ENCODE measurements at places on chromosomes 11 and 22. TPM values are rescaled to one million over a fixed set of nuclear protein-coding genes. Genes with fewer than 3 reads are reported as not detected.

DNA sequence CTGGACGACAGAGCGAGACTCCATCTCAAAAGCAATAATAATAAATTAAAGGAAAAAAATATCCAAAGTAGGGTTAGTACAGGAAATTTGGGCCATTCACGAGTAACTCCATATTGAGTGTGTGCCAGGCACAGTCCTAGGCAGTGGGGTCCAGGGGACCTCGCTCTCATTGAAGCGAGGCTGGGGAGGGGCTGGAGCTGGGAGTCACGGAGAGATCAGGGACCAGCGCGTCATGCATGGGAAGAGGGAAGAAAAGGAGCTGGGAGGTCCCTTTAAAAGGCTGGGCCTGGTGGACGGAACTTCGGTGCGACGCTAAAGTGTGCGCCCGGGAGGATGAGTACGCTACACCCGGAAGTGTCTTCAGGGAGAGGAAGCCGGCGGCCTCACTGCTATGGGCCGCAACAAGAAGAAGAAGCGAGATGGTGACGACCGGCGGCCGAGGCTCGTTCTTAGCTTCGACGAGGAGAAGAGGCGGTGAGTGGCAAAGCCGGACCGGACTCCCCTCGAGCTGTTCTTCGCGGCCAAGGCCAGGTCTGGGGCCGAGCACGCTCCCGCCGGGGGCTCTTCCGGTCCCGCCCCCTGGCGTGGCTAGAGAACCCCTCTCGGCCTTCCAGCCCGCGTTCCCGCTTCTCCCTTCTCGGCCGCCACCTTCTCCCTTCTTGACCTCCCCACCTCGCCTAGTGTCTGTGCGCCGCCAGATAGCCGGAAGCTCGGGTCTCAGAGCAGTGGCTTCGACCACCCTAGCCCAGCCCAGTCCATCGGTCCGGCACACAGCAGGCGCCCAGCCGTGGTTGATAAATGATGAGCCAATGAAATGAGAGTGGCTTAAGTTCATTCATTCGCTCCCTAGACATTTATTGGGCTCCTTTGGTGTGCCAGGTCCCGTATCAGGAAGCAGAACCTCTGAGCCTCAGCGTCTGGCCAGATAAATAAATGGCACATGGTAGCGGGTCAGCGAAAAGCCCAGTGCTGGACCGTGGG, at the start of gene NOL12:
Gene NOL12, plus strand, starts transcription at position 342 of the 981 bp plus-strand sequence. Its CDS starts 50 bp downstream, at position 392.
- DNase-seq: peak; percentile 88

DNA sequence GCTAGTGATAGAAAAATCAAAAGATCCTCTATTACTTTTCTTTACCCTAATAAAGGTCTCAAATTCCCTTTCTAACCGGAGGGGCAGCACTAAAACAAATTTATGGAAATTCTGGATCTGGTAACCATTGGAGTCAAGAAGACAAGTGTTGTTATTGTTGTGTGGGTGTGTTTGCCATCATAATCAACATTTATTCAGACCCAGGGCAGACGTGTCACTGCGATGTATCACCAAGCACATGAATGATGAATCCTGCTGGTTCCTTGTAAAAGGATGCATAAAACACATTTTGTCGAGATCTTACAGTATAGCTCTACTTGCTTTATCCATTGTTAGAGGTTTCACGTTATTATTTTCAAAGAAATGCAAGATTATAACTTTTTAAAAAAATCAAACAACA, 12.1 kb upstream of the FJX1 start:
- no peak for DNase-seq

The PRR33 gene
- total RNA-seq: not detected

The PMM1 gene
- total RNA-seq: 46.0 TPM

GRCh38 chr11:128603003-128603696, 15.8 kb upstream of the ETS1 start:
- no peak for DNase-seq

The PPARA gene
- total RNA-seq: 22.3 TPM

DNA sequence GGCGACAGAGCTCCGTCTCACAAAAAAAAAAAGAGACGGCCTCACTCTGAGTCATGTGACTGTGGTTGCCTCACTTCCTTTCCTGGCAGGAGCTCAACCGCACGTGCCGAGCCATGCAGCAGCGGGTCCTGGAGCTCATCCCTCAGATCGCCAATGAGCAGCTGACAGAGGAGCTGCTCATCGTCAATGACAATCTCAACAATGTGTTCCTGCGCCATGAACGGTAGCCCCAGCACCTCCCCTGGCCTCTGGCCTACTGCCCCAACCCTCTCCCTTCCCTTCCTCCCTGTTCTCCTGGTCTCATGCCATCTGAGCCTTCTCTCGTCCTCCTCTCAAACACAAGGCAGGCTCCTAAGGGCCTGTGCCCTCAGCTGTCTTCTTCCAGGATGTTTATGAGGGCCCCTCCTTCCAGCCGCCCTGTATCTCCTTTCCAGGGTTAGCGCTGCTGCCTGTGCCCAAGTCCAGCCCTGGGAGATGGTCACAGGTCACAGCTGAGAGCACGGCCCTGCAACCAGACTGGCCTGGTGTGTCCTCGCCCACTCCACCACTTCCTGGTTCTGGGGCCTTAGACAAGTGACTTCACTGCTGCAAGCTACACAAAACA, 30.7 kb downstream of the TOM1 start:
- peak; percentile 87 for DNase-seq

DNA sequence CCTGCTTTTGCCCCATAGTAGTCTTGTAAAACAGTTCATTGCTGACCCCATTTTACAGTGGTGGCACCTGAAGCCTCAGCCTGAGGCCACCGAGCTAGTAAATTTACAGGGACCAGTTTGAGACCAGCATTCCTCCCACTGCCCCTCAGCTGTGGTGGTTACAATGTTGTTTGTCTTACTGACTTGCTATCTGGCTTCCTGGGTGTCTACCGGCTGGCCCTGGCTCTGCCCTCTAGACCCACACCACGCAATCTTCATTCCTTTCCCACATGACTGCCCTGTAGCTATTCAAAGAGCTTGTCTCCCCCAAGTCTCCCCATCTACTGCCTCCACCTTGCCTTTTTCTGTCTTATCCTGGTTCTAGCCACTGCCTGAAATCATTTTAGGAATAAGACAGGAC, 20.8 kb downstream of the PIK3IP1 start:
- no peak for DNase-seq

- DNase-seq: no peak
These were observed 342.5 kb downstream of the LRRC4C start for GRCh38 chr11:41116970-41117369.

- DNase-seq: no peak
These were observed 98.6 kb downstream of the TENM4 start for GRCh38 chr11:79342236-79342635.

- DNase-seq: no peak
These were observed 17.8 kb upstream of the RAPSN start for GRCh38 chr11:47466701-47467250.

- peak; percentile 51 for DNase-seq
These were observed 4.5 kb downstream of the TMPRSS4 start for GRCh38 chr11:118081241-118081958.

The OR51B2 gene
- not detected for total RNA-seq

DNA sequence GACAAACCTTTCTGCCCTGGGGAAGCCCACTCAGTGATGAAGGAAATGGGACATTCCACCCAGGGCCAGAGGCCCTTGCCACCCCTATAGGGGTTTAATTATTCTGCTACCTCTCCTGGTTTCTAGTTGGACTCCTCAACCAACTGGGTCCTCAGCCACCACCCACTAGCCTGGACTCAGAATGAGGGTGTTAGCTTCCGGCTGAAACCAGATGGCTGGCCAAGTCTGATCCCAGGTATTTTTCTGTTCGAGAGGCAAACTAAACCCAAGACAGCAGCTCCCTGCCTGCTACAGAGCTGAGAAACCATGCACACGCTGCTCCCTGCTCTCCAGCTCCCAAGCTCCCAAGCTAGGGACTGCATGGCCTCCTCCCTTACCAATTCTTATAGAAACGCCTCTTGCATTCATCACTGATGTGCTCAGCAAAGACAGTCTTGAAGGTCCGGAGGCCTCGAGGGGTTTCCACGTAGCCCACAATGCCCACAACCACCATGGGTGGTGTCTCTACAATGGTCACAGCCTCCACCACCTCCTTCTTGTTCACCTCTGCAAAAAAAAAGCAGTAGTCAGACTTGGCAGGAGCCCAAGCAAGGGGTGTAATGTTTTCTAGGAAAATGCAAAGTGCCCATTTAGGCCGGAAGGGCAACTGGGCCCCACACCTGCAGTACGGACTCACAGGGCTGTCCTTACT, 2.2 kb downstream of the RPL3 start:
- no peak for DNase-seq

The ANO3 gene
- 0.31 TPM for total RNA-seq

GRCh38 chr22:43222262-43222661, 35.3 kb upstream of the TTLL12 start:
- no peak for DNase-seq

DNA sequence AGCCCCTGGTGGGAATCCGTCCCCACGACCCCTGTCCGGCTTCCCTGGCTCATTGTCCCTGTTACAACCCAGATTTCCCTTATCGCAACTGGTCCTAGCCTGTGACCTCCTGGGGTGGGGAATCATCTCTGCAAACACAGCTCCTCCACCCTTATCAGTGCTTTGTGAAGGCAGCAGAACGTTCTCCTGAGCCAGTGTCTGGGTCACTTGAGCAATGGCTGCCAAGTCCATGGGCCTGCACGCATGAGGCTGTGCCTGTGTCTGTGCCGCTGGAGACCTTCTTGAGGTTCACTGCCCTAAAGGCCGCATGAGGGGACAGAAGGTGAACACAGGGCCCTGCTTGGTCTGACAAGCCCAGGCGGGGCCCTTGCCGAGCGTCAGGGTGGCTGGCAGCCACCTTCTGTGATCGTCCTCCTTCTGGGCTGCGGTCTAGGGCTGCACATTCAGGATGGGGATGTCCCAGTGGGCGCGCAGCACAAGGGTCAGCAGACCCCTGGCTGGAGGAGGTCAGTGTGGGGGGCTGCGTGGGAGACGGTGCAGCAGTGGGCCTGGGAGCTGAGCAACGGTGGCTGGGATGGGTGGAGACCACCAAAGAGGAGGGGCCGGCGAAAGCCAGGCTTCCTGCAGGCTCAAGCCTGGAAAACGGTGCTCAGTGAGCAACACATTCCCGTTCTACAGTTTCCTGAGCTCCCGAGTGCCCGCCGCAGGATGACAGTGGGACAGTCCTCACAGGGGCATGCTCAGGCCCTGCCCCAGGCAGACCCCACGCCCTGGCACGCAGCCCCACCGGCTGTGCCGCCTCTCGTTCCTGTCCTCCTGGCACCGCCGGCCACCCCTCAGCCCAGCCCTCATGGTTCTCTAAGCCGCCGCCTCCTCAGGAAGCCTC, 74.1 kb downstream of the CDKN1C start:
- no peak for DNase-seq

DNA sequence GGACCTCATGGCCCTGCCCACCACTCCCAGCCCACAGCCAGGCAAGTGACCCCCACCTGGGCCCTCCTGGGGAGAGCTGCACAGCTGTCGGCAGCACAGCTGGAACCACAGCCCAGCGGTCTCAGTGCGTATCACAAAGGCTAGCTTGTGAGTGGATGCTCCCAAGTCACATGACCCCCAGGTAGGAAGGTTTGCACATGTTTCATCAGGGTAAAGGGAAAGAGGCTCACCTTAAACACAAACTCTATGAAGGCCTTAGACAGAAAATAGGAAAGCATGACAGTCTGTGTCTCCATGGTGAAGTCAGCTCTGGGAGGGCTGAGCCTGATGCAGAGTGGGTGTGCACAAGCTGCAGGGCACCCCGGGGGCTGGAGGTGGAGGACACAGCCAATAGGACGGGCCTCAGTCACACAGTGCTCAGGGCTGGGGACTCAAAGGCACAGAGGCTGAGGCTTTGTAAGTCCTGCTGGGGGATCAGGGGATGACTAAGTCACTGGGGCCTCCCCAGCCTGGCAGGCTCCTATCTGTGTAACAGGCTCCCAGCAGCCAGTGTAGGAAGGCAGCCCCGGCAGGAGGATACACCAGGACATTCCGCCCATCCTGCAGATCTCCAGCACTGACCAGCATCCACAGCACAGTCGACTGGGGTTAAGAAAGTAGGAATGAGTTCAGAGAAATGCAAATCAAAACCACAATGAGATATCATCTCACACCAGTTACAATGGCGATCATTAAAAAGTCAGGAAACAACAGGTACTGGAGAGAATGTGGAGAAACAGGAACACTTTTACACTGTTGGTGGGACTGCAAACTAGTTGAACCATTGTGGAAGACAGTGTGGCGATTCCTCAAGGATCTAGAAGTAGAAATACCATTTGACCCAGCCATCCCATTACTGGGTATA, 22.0 kb downstream of the CELSR1 start:
- no peak for DNase-seq

DNA sequence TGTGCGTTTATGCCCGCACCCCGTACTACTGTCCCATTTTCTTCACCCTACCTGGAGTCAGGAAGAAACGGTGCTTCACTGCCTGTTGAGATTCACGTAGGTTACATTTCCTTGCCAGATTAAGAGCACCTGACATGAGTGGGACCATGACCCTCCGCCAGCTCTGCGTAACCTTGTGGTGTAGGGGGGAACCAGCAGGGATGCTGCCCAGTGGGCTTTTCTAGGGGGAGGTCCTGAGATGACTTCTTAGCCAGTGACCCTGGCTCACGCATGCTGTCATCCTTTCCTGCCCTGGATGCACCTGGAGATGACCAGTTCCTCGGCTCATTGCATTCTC, 967 bp upstream of the ARVCF start:
- DNase-seq: no peak

DNA sequence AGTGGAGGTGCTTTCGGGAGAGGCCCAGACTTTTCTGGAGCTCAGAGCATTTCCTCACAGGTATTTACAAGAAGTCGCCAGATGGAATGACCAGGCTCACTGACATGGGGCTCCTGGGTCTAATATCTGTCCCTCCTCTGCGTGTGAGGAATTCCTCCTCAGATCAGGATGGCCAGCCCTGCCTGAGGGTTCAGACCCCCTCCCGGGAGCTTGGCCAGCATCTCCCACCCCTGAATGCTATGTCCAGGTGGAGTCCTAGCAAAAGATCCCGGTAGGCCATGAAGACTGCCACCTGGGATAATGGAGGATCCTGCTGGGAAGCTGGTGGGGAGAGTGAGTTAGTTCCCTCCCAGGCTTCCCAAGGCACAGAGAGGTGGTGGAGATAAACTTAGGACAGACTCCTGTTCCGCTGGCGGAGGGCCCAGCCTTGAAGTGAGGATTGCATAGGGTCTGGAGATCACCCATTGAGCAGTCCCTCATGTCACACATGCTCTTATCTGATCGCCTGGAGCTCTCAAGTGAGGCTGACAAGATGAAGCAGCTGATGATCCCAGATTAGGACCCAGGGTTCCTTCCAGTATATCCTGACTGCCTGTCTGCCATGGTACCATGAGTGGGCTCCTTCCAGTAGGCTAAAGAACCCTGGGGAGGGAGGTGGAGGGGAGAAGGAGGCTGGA, 5.7 kb downstream of the OAF start:
- DNase-seq: no peak

The HEPHL1 gene
- not detected for total RNA-seq

DNA sequence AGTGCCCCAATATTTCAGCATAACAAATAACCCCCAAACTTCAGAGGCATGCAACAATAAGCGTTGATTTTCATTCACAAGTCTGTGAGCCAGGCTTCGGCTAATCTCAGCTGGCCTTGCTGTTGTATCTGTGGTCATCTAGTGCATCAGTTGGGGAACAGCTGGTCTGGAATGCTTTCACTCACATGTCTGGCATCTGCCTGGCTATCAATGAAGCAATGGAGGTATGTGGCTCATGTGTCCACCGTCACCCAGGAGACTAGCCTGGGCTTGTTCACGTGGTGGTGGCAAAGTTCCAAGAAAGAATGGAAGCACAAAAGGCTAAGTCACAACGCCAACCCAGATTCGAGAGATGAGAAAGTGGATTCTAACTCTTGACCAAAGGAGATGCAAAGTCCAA, 304.8 kb upstream of the ISX start:
- DNase-seq: no peak

- no peak for DNase-seq
These were observed 166.6 kb downstream of the COMMD9 start for GRCh38 chr11:36122671-36123070.
